Activated T-helper 1 cell treated with Interleukin-2 at 50 U/mL for 16 hours (primary cell): ENCODE measurements at places on chromosomes 6 and 20.

GRCh38 chr20:20593447-20594170 is 118.8 kb downstream of the RALGAPA2 start:
- DNase-seq: no peak

- DNase-seq: no peak
These were observed 74.7 kb upstream of the NOX3 start for GRCh38 chr6:155530219-155530834.

DNA sequence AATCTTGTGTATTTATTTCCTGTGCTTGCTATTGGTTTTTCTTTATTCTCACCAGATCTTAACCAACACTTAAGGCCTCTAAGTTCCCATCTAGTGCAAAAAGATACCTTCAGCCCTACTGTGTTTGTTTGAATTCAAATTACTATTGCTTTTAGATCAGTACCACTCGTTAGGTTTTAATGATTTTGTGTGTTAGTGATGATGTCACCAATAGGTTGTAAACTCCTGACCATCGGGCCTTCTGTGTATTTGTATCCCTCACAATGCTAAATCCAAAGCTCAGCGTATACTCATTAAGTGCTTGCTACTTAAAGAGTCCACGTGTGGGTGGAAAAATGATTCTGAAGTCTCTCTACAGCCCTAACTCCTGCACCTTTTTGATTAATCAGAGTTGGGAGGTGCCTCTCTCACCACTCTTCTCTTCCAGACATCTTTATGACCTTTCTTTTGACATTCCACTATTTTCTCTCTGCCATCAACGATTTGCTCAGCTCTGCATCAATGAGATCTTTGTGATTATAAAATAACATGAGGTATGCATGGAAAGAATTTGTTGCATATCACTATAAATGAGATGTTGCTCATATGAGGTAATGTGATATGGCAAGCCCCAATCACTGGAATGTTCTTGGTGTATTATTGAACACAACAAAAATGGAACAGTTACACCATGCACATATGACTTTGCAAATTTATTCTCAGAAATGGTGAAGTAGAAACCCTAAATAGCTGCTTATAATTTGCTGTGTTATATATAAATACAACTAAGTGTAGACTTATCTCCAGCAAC is 55.1 kb upstream of the LAMA2 start:
- DNase-seq: no peak

DNA sequence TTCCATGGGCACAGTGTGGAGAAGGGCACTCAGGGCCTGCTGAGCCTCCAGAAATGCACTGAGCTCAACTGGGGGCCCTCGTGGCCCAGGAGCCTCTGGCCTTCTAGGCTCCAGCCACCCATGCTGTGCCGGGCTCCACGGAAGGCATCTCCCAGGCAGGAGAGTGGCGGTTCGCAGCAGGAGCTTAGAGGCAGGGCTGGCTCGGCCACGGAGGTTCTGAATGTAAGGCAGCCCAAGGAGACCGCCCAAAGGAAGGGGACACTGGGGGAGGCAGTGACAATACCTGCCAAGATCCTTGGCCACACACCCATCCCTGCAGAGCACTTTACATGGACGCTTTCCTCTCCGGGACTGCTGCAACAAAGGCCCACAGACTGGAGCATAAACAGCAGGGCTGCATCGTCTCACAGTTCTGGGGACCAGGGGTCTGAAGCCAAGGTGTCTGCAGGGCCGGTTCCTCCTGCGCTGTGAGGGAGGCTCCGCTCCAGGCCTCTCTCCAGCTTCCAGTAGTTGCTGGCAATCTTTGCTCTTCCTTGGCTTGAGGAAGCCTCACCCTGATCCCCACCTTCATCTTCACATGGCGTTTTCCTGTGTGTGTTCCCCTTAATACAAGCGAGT is 128.2 kb upstream of the CDH4 start:
- no peak for DNase-seq

GRCh38 chr6:125807293-125807692 is 16.5 kb downstream of the NCOA7 start:
- DNase-seq: no peak

DNA sequence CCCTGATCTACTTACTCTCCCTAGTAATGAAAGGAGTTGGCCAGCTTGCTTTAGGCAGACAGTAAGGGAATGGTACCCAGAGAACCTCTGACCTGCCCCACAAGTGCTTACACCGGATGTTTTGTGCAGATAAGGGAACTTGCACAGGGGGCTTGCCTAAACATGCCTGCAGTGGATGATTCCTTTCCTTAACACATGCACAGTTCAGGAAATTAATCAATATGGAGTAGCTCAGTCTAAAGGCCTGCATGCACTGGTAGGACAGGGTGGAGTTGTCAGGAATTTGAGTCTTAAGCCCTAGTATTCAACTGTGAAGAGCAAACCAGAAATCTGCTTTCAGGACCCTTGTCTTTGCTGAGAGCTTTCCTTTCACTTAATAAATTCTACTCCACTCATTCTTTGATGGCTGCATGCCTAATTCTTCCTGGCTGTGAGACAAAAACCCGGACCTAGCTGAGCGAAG is 3.9 kb upstream of the TRIM38 start:
- DNase-seq: no peak

GRCh38 chr20:38450412-38450975 is 15.4 kb upstream of the SNHG17 start:
- DNase-seq: no peak

GRCh38 chr6:57085471-57085870 is 4.5 kb upstream of the ZNF451 start:
- DNase-seq: no peak

- DNase-seq: no peak
These were observed 165.6 kb downstream of the ZFP64 start for GRCh38 chr20:52025938-52026337.

DNA sequence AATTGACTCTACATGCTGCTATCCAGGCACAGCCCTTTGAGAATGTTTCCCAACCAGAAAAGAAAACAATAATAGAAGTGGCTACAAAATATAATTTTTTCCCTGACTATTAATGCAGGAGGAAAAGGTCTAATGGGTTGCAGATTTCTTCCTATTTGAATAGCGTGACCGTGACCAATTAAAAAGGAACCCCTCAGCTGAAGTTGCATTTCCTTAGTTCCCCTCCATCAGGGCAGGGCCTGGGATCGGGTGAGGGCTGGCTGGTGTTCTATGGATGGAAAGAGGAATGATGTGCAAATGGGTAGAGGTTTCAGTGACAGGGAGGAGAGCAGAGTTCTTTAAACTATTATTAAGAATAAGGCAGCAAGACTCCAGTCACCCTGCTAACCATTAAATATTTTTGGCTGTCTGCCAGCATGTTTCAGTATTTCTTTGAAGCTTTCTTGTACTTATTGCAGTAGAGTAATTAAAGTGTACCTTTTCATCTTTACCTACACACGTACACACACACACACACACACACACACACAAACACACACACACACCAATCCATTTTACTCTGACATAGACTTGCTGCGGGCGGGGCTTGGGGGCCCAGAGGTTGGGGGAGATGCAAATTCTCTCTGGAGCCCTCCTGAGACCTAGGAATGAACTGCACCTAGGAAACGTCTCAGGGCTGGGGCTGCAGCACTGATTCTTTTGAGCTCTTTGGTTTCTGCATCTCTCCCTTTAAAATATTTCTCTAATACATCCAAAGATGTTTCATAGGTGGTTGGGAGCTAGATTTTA is 154.8 kb upstream of the SLC35B3 start:
- DNase-seq: no peak

- DNase-seq: no peak
These were observed 46.3 kb downstream of the BTBD9 start for GRCh38 chr6:38593409-38593808.

- DNase-seq: no peak
These were observed 44.0 kb downstream of the MAP7 start for GRCh38 chr6:136506124-136506799.

- no peak for DNase-seq
These were observed 74.4 kb downstream of the MKKS start for GRCh38 chr20:10359621-10360040.

GRCh38 chr6:7823552-7823951 is 87.0 kb downstream of the TXNDC5 start:
- DNase-seq: no peak

DNA sequence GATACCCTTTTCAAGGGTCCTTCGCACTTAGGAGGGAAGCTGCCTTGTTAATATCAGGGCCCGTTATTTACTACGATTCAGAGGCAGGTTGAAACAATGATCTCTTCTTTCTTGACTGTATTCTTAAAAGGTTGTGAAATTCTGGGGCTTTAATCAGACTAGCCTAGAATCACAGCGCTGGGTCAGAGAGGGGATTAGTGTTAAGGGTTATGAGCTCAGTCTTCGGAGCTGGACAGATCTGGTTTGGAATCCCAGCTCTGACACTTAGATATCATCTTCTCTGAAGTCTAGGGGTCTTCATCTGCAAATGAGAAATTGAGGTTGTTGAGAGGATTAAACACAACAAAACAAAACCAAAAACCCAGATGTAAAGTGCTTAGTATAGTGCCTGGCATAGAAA is 77.4 kb downstream of the CD83 start:
- DNase-seq: no peak

- no peak for DNase-seq
These were observed 23.6 kb downstream of the XRN2 start for GRCh38 chr20:21326700-21327099.

GRCh38 chr6:150088481-150089154 is 19.7 kb upstream of the ULBP3 start:
- no peak for DNase-seq

GRCh38 chr6:117444600-117444999 is 18.9 kb upstream of the ROS1 start:
- DNase-seq: no peak

DNA sequence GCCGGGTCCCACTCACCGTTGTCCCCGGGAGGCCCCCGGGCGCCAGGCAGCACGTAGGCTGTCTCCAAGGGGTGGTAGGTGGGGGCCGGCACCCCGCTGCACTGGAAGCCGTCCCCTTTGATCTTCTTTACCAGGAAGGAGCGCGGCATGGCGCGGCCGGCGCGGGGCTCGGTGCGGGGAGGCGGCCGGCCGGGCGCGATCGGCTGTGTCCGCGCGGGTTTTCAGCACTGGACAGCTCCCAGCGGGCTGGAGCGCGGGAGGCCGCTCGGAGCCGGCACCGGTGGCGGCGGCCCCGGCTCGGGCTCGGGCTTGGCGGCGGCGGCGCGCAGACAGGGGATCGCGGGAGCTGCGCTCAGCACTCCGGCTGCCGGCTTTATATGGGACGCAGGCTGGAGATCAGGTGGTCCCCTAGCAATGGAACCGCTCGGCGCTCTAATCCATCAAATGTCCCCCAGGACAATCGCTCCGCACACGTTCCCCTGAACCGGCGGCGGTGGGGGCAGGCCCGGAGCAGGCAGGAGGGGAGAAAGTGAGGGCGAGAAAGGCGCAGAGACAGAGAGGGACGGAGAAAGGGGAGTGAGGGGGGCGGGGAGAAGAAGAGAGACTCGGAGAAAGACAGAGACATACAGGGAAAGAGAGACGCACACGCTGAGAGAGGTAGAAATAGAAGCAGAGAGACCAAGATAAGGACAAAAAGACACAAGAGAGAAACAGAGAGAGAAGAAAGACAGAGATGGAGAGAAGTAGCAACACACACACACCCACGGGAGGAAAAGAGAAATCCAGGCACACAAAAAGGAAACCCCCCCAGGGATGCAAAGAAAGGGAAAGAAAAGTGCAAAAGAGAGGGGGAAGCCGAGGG is at the start of gene SCRT2:
SCRT2 (minus strand) TSS at position 350 of the 862 bp plus-strand sequence; CDS start at position 149, 201 bp downstream.
- peak; percentile 52 for DNase-seq

GRCh38 chr6:107080036-107080435 is 35.3 kb downstream of the BEND3 start:
- no peak for DNase-seq

GRCh38 chr6:112258642-112259336 is 4.4 kb upstream of the LAMA4 start:
- DNase-seq: no peak

DNA sequence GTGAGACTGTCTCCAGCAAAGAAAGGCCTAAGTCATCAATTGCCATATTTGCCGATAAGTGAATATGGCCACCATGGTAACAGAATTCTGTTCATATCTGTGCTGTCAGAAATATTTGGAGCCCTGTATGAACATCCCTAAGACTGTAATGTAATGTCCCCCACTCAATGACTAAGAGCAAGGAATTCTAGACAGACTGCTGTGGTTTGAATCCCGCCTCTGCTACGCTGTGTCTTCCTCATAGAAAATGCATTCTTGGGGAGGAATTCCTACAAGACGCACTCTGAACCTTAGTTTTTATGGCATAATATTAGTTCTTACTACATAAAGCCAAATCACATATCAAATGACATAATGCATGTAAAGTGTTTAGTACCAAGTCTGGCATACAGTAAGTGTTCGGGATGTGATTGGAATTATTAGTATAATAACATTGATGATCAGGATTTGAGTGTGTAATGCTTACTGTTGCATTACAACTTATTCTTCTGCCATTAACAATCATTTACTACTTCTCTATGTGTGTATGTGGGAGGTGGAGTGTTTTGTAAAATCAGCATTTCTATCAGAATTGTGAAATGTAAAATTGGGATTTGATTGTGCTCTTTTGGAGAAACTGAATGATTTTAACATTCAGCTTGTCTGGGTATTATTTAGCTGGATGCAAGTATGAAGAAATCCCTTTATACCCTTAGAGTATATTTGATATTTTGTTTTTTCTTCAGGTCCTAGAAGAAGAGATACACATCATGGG is 103.0 kb downstream of the OLIG3 start:
- DNase-seq: no peak

DNA sequence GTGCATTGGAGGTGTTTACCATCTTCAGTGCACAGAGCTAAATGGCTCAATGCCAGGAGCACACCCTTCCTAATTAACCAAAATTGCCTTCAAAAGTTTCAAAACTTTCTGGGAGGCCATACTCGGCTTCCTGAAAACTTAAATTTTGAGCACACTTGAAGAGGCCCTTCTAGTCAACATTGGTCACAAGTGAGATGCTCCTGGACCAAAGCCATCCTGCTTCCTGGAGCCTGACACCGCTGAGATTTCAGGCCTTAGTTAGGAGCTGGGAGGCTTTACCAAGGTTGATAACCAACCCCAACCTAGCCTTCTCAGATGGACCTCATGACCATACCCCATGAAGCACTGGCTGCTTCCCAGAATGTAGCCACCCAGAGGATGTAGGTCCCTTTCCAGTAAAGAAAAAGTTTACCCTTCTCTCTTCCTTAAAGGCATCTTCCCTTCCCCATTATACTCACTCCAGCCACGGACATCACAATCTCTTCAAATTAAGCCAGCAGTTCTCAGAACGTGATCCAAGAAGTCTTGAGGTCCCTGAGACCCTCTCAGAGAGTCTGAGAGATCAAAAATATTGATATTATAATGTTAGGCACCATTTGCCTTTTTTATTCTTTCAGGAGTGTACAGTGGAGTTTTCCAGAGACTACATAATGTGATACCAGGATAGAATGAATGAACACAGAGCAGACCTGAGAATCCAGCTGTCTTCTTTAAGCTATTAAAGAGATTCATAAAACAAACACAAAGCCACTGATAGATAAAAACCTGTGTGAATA is 32.8 kb upstream of the SPTLC3 start:
- DNase-seq: no peak

DNA sequence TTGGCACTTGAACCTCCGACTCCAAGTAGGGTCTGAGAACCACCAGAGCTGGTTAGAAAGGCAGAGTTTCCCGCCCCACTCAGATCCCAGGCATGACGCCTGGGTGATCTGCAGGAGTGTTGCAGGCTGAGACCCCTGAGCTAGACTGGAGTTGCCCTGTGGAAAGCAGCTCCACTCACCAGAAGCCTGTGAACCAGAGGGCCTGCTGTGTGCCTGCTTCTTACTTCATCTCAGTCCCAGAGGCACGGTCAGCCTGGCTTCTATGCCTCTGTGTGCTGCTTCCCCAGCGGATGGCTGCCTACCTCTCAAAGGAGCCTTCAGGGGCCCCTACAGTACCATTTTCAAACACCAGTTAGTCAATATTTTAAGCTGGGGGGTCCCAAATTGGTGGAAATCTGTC is 15.6 kb upstream of the CCN6 start:
- no peak for DNase-seq

- no peak for DNase-seq
These were observed 254.3 kb downstream of the LMBRD1 start for GRCh38 chr6:69542494-69542893.
